ELR (cell line): ENCODE measurements at places on chromosomes 16 and 17.

DNA sequence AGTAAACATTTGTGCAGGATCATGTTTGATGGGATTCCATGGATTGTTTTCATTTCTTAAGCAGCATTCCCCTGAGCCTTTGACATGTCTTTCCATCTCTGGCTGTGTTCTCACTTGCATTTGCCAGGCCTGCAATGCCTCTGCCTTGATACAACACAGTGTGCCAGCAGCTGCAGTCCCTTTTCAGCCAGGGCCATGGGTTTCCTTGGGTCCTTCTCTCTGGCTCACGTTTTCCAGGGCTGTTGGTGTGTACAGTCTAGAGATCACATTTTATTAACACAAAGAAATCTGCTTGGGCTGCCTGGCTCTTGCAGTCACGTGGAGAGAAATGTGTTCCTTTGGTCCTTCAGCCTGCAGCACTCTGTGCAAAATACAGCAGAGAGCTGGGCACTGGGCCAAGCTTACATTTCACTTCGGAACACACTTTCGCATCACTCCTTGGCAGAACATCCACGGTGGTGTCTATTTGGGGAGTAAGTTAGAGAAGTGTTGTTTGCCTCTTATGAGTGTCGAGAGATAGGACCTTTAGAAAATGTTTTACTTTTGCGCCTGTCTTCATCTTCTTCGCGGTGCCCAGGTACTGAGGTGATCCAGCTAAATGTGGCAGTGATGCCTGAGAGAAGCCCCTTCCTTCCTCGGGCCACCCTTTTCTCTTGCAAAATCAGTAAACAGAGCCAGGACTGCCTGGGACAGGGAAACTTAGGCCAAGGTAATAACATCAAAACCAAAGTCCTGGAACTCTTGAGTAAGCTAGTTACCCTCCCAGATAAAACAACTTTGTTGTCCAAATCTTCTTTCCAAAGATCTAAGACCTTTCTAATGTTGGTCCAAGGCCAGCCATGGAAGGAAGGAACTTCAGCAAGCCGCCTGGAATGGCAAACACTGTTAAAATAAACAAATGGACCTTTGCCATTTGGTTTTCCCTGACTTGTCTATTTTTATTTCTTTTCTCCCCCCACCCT lies 20.9 kb downstream of the HLF start:
- no peak for DNase-seq

- DNase-seq: no peak
Observed at GRCh38 chr17:49914096-49914490, 54.9 kb upstream of the DLX4 start.

DNA sequence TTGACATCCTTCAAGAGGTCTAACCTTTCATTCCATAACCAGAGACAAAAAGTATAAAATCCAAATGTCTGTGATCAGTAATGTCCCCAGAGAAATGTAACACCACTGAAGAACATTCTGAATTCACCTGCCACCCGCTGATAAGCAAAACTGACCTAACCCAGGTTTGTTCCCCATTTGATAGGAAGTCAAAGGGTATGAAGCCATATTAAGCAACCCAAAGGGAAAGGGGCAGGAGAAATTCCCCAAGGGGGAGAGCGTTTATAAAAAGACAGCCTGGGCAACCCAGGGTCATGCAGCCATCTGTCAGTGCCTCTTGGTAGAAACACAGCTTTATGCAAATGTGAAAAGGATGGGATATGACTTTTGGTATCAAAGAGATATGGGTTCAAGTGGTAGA lies 30.7 kb upstream of the PIK3R6 start:
- no peak for DNase-seq

GRCh38 chr17:19299214-19299747 lies 62.1 kb downstream of the EPN2 start:
- no peak for DNase-seq

- peak; percentile 85 for DNase-seq
Observed at GRCh38 chr17:44444735-44445105, 55.3 kb upstream of the ITGA2B start.

DNA sequence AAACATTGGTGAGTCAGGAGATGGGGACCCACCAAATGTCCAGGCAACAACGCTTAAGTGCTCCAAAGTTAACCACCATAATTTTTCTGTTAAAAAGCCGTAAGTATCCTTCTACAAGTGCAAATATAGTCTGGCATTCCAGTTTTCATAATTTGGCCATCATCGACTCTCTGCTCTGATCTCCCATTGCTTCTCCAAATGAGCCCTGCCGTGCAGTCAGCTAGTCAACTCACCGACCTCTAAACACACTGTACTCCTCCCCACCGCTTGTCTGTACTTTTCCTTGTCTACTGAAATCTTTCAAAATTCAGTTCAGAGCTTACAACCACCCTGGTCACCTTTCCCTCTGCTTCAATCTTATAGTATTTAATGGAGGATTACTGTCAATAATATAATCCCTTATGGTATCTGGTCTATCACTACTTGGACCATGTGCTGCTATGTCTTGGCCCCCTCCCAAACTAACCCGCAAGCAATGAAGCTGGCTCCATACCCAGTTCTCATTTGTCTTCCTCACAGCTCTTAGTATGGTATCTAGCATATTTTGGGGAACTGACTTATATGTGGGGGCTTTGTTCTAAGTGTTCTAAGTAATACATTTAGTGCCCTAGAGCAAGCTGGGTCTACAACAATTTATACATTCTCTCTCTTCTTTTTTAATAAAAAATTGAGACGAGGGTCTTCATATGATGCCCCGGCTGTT lies 52.7 kb upstream of the SLC25A19 start:
- no peak for DNase-seq

DNA sequence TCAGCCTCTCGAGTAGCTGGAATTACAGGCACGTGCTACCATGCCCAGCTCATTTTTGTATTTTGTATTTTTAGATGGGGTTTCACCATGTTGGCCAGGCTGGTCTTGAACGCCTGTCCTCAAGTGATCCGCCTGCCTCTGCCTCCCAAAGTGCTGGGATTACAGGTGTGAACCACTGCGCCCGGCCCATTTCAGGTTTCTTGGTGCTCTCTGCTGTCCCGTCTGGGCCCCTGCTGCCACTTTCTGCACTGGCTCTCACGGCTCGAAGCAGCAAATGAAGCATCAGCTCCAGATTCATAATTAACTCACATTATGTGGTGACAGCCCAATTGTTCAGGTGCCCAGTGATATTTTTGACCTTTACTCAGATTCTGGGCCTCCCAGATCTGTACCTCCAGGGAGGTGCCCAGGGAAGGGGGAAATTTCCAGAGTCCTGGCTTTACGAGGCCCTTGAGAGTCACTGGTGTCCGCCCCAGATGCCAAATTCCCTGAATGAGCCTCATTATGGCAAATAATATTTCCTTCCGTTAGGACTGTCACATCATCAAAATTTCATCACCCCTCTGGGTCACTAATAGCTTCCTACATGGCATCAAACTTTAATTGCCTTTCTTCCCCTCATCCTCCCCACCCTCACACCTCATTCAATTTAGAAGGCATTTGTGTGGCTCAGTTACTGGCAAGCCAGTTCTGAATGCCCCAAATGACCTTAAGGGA lies 9.0 kb downstream of the SDK2 start:
- DNase-seq: no peak

- no peak for DNase-seq
Observed at GRCh38 chr16:20675488-20676267, 21.8 kb downstream of the ACSM1 start.

- DNase-seq: peak; percentile 55
Observed at GRCh38 chr17:64781014-64781756, 119.1 kb upstream of the SMURF2 start.

DNA sequence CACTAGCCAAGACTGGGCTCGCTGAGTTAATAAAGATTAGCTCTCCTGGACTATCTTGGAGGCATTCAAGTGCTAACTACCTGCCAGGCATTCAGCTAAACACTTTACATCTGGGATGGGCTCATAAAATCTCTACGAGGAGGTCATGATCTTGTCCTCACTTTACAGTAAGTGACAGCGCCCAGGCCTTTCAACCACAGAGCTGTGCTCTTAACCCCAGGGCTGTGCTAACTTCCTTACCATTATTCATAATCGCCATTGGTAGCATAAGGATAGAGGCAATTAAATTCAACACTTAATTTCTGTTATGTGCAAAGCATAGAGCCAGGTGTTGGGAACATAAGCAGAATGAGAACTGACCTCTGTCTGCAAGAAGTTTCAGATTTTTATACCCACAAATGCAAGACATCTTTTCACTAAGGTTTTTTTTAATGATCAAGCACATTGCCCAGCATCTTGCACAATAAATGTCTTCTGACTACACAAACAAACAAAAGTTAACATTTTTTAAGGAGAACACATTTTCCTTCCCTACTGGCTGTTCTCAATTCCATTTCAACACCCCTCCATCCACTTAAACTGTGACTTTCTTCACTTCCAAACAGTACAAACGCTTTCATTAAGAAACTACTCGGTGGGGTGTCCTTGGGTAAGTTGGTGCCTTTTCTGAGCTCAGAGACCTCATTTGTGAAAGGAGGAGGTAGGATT lies 172.3 kb downstream of the C16orf78 start:
- DNase-seq: no peak

DNA sequence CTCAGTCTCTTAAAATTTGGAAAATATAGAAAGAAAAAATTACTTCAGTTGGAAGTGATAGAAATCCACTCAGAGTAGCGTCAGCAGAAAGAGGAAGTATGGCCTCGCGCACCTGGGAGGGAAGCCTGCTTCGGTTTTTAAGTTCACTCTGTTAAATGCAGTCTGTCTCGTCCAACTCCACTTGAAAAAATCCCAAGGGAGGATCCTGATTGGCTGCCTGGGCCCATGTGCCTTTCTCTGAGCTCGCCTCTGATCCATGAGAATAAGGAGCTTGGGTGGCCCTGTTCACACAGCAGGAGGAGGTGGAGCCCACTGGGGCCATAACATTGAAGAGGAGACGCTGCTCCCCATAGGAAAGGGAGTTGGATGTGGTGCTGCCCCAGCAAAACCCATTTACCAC lies 40.7 kb downstream of the DNAJA2 start:
- no peak for DNase-seq
